ENCODE measurements at places on chromosomes 12 and 14.

GRCh38 chr12:124906606-124907261 lies 7.7 kb downstream of the UBC start:
- DNase-seq = peak; percentile 87

- no peak for DNase-seq
These were observed 298.6 kb downstream of the AKAP6 start for GRCh38 chr14:32627545-32628298.

DNA sequence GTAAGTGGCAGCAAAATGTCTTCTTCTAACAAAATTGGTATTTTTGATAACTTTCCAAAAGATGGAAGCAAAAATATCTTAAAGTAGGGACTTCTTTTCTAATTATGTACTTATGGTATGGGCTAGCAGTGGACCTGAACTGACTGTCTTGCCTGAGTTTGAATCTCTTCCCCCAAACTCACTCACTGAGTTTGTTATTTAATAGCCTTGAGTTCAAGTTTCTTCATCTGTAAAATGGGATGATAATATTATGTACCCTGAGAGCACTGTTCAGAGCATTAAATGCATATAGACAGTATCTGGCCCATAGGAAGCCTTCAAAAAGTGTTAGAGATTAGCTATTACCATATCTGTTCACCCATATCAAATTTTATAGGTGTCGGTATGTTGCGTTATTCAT lies 210.4 kb upstream of the NUDT4 start:
- DNase-seq = no peak

GRCh38 chr12:15131431-15131830 lies 89.8 kb downstream of the RERG start:
- no peak for DNase-seq

- DNase-seq = no peak
These were observed 100.4 kb downstream of the RFLNA start for GRCh38 chr12:124395284-124395752.

DNA sequence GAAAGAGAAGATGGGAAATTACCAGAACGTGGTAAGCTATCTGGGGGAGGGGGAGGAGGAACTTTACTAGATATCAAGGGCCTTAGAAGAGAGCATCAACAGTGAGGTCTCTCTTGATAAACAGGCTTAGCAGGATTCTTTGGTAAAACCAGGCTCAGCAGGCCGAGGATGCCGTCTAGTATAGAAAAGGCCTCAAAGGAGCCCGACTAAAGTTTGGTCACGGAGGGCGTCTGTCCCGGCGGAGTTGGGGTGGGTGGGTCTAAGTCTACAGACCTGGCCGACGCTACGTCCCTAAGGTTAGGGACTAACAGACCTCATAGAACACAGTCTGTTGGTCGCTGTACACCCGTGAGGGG lies 538 bp upstream of the TIGAR start:
- no peak for DNase-seq

DNA sequence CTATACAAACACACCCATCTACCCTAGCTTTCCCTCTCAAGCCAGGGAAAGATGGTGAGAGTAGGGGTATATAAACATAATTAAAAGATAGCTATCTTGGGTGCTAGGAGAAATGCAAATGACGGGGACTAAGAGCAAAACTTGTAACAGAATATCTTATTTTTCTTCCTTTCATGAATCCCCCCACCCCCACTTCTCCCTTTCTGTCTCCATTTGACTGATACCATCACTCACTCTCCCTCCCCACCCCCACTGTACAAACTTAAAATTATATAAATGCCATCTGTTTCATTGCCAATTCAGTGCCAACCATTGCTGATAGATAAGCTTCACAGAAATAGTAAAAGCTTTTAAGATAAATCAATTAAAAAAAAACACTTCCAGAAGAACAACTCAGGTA lies 268.6 kb downstream of the SLC6A15 start:
- no peak for DNase-seq

DNA sequence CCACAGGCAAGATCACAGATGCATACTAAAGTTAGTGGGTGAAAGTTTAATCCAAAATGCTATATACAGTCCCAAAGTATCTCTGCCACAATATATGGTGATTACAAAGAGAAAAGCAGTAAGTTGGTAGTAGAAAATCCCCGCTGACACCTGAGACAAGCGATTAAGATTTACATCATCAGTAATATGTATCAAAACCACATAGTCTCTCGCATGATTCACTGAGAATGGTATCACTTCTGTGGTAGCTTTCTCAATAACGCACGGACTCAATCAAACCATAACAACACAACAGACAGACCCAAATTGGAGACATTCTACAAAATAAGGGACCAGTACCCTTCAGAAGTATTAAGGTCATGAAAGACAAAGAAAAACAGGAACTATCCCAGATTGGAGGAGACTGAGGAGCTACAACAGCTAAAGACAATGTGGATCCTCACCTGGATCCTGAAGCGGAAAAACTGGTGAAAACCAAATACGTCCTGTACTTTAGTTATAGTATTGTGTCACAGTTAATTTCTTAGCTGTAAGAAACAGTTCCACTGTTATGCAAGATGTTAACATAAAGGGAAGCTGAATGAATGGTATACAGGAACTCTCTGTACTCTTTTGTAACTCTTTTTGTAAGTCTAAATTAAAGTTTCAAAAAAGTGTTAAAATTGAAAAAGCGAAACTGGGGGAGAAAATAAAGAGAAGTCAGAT lies 51.0 kb downstream of the SPTLC2 start:
- no peak for DNase-seq

DNA sequence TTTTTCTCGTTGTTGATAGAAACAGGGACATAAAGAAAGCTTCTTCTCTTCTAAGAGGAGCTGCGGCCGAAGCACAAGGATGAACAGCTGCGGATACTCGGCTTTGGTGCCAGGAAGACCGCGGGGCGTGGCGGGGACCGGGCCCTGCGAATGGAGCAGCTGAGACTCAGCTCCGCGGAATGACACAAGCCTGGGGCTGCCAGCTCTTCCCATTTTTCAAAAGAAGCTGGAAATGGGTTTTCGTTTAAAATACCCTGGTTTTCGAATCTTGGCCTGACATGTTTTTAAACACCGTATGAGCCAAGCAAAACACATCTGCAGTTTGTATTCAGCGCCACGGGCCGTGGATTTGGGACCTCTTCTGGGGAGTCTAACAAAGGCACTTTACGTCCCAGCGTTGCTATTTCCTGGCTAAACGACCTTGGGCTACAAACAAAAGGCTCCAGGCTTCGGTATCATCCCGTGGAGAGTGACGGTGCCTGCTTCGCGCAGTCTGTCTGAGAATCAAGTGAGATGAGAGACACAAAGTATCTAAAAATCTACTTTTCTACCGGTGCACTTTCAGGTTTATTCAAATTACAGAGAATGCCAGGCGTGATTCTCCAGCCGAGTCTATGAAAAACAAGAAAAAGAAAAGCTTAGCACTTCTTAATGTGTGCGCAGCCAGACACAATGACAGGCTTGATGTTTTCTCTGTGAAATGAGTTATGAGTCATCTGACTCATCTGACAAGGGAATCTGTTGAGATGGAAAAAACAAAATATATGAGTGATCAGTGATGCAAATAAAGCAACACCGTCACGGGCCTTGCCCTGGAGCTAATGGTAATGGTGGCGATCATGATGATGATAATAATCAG lies 114.0 kb upstream of the TMEM132D start:
- no peak for DNase-seq

DNA sequence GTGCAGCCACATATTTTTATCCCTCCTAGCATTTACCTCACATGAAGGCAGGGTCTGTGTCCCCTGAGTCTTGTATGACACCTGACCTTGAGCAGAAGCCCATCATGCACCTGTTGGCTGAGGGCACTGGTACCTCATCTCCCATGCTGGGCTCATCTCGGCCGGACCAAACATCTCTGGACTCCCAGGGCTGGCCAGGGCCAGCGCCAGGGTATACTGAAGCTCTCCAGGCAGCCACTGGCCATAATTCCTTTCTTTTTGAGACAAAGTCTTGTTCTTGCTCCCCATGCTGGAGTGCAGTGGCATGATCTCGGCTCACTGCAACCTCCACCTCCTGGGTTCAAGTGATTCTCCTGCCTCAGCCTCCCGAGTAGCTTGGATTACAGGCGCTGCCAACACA lies 22.0 kb downstream of the HVCN1 start:
- no peak for DNase-seq

- no peak for DNase-seq
These were observed 43.0 kb upstream of the SYCP3 start for GRCh38 chr12:101782273-101782731.

- DNase-seq = no peak
These were observed 55.9 kb upstream of the LRRK2 start for GRCh38 chr12:40168868-40169267.

GRCh38 chr12:51661836-51662235 lies 70.8 kb downstream of the SCN8A start:
- DNase-seq = no peak

DNA sequence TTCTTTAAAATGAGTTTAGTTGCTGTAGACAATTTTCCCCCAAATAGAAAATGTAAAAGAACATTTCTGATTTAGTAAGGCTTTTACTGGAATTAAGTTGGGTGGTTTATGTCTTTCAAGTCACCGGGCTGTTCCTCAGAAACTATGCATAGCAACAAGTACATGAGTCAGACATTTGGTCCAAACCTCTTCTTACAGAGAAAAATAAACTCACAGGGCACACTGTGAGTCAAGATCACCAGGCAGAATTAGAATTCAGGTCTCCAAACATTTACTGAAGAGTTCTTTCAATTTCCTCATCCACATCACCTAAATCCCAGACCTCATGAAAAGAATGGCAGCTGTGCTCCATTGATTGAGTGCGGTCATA lies 476.1 kb upstream of the SOX5 start:
- no peak for DNase-seq

GRCh38 chr12:91384806-91385205 lies 202.2 kb upstream of the DCN start:
- no peak for DNase-seq

DNA sequence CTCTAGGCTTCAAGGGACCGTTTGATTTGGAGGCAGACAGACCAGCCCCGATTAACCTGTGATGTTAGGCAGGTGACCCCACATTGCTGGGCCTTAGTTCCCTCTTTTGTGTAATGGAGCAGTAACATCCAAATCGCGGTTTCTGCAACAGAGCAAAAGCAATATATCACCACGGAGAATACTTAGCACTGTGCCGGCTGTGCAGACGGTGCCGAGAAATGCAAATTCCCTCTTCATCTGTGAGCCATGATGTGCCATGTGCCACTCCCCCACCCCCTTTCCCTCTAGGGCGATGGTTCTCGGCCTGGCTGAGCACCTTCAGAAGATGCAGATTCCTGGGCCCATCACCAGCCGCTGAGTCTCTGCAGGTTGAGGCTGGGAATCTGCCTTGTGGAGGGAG lies 10.9 kb downstream of the BCL7A start:
- no peak for DNase-seq

DNA sequence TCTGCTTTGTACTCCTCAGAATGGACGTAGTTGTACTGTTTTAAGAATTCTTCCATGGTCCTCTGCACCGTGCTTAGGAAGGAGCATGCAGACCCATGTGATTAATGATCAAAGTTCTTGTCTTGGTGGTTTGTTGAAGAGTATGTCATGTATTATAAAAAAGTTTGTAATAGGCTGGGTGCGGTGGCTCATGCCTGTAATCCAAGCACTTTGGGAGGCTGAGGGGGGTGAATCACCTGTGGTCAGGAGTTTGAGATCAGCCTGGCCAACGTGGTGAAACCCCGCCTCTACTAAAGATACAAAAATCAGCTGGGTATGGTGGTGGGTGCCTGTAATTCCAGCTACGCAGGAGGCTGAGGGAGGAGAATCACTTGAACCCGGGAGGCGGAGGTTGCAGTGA lies 61.8 kb upstream of the RTL1 start:
- DNase-seq = no peak

GRCh38 chr14:100107236-100107635 lies 42.0 kb downstream of the EVL start:
- DNase-seq = peak; percentile 25

- no peak for DNase-seq
These were observed 23.6 kb upstream of the RDH16 start for GRCh38 chr12:56980941-56981530.

GRCh38 chr14:32457213-32457920 lies 128.3 kb downstream of the AKAP6 start:
- no peak for DNase-seq

- DNase-seq = no peak
These were observed 67.0 kb upstream of the BEGAIN start for GRCh38 chr14:100654025-100654813.

DNA sequence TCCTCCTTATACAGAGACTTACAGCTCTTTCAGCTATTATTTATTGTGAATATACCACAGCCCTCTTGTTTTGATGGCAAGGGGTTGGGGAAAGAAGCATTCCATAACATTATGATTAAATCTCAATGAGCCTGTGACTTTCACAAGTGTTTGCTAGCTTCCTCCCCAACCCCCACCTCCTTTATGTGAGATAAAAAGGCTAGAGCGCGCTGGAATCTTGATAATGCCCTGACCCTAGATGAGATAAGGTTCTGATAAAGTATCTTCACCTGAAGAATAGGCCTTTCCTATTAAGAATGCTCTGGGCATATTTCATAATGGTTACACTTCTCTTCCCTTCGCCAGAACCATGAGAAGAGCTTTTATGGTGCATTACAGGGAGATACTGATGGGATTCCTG lies 236.8 kb downstream of the CCDC91 start:
- DNase-seq = no peak

- DNase-seq = no peak
These were observed 493.4 kb upstream of the TMEM132C start for GRCh38 chr12:127773520-127773919.

DNA sequence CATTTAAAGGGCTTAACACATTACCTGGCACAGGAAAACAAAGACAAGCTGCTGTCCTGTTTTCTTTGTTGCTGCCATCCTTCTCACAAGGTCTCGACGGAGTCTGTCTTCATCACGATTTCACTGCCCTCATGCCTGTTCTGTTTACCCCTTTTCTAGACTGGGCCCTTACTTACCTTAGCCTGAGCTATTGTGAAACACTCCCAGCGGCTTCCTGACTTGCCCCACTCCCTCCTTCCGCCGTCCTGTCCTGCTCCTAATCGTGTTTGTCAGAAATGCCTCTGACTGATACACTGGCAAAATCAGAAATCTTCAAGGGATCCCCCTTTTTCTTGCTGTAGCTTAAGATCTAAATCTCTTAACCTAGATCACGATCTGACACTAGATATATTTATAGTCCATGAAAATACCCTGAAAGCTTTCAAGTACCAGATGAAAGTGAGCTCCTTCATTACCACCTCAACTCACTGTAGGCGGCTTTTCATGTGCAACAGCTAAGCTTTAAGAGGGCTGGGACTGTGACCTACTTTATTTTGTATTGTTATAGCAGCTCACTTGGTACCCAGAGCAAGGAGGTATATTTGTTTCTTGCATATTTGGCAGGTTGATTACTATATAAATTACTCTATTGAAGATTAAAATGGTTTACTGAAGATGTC lies 32.1 kb downstream of the TECPR2 start:
- DNase-seq = no peak

- DNase-seq = no peak
These were observed 29.7 kb upstream of the PARP11 start for GRCh38 chr12:3902921-3903320.

DNA sequence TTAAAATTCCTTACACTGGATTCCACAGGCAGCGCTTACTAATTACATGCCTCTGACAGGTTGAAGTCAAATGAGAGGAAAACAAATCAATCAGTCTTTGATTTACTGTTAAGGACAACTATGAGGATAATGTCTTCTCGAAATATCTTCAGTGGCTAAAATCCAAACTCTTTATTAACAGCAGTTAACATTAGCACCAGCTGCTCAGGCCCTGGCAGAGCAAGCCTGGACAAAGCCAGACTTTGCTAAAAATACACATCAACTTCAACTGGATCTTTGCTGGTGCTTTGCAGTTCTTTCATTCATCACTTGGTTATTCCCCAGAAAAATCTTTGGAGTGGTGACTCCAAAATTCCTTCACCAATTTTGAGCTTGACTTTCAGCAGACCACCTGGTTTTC lies 98.7 kb downstream of the HECTD4 start:
- no peak for DNase-seq
